Activated T-helper 9 cell treated with anti-CD3 and anti-CD28 coated beads, Interleukin-2, amount 50 U/mL, for 16 hours (primary cell): ENCODE measurements at places on chromosomes 7 and 10.

DNA sequence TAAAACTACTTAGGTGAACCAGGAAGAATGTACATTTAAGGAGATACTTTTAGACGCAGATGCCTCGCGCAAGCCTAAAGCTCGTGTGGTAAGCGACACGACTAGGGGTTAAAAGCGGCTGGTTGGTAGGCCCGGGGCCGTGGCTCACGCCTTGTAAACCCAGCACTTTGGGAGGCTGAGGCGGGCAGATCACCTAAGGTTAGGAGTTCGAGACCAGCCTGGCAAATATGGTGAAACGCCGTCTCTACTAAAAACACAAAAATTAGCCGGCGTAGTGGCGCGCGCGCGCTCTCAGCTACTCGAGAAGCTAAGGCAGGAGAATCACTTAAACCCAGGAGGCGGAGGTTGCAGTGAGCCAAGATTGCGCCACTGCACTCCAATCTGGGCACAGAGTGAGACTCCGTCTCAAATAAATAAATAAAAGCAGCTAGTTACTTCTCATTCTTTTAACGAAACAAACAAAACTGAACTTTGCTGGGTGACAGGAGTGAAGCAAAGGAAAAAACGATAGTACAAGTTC lies 879 bp downstream of the NUDT5 start:
- no peak for DNase-seq

- no peak for DNase-seq
Observed at GRCh38 chr10:74292871-74293427, 141.9 kb downstream of the ADK start.

GRCh38 chr7:99254390-99254789 lies 18.2 kb upstream of the MYH16 start:
- no peak for DNase-seq

GRCh38 chr7:40244226-40244625 lies 109.4 kb downstream of the SUGCT start:
- DNase-seq: no peak

GRCh38 chr10:133397938-133398337 lies 4.0 kb downstream of the MTG1 start:
- no peak for DNase-seq

- DNase-seq: no peak
Observed at GRCh38 chr7:125966278-125967048, 1036.8 kb upstream of the POT1 start.

GRCh38 chr7:126302639-126303038 lies 950.1 kb downstream of the GRM8 start:
- DNase-seq: no peak

- DNase-seq: no peak
Observed at GRCh38 chr10:103086261-103086660, 106.8 kb downstream of the NT5C2 start.

GRCh38 chr10:92850185-92850584 lies 1.9 kb downstream of the EXOC6 start:
- no peak for DNase-seq

- no peak for DNase-seq
Observed at GRCh38 chr7:15848362-15848761, 161.9 kb upstream of the MEOX2 start.

DNA sequence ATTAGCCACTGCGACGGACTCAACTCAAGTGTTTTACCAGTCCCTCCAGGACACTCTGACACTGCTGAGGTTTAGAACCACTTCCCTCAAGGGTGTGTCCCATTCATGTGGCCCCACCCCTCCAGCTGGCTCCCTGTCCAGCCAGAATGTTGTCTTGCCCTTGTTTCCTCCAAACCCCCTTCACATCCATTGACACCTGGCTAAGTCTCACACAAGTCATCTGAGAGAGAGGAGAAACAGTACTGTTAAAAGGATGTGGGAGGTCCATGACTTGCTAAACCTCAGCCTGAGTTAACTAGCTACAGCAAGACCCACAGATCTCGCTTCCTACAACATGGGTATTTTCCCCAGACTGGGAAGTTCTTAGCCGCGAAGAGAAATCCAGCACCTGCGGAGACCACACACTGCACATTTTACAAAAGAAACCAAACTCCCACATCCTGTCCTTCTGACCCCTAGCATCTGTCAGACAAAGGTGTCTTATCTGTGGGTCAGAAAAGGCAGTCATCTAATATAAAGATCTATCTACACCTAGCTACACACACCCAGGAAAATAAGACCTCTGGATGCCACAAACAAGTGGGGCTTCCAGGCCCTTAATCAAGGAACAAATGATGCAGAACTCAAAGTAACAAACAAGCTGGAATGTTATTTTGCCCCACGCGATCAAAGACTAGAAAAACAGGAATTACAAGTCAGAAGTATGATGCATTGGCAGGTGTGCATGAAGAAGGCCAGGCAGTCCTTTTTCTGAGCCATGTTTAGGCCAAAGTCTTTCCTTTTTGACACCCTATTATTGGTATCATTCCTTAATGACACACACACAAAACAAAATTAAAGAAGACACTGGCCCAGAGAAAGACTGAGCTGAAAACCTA lies 13.9 kb downstream of the OSBPL3 start:
- peak; percentile 23 for DNase-seq

- DNase-seq: no peak
Observed at GRCh38 chr10:120749072-120749471, 102.1 kb upstream of the WDR11 start.

DNA sequence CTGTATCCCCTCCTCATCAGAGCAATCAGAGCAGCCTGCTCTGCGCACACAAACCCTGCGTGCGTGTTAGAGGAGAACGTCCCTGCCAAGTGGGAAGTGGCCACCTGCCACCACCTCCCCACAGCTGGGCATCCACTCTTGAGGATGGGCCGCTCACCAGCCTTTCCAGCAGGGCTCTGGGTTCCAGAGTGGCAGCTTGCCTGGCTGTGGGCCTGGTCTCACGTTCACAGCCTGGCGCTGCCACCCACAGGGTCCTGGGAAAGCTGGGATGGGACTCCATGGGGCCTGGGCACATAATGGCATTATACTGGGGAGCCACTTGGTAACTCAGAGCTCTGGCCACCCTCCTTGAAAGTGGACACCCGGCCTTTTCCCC lies 151.1 kb upstream of the PPP2R2D start:
- DNase-seq: no peak

GRCh38 chr7:40723829-40724228 lies 589.0 kb downstream of the SUGCT start:
- DNase-seq: no peak

GRCh38 chr7:41699516-41699915 lies 3.4 kb downstream of the INHBA start:
- DNase-seq: no peak

DNA sequence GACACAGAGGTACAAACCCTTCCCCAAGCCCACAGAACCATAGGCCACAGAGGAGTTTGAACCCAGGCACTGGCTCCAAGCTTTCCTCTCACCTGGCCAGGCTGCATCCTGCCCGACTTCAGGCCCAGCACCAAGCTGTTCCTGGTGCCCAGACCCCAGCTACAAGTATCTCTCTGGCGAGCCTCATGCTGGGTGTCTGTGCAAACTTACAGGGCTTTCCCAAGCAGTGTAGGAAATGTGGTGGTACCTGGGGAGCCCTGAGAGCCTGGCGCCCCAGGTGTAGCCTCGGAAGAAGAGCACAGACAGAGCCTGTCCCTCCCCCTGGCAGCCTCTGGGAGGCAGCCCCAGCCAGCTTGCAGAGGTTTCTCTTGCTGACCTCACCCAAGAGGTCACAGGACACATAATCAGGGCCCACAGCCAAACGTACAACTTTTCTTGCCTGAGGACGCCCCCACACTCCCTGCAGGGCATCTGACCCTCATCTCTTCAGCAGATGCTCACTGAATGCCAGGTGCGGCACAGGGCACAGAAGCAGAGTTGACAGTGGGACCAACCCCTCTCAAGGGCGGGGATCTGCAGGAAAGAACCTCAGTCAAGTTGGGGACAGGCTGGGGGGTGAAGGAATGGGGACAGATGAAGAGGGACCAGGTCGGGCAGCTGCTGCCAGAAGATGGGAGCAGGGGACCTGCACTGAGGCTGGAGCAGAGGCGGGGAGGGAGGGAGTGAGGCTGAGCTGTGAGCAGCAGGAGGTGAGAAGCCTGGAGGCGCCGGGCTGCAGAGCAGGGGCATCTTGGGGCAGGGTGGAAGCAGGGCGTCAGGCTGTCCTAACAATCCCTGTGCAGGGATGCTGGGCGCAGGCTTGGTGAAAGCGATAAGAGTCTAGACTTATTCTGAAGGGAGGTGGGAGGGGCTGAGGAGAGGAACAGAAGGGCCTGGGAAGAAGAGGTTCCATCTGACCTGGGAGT lies 16.3 kb upstream of the MYL7 start:
- no peak for DNase-seq

DNA sequence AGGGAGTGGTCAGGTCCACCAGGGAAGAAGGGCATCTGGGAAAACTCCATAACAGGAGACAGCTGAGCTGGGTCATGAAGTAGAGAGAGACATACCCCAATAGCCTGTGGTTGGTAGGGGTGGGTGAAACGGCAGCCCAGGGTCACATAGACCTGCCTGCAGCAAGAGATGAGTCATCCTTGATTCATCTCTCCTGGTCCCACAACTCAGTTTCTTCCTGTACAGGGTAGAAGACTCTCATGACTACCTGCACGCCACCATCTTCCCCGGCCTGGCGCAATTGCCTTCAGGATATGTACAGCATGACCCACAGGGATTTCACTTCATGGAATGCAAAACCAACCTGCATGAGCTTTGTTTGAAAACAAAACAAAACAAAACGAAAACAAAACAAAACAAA lies 45.1 kb upstream of the ADAM12 start:
- no peak for DNase-seq

DNA sequence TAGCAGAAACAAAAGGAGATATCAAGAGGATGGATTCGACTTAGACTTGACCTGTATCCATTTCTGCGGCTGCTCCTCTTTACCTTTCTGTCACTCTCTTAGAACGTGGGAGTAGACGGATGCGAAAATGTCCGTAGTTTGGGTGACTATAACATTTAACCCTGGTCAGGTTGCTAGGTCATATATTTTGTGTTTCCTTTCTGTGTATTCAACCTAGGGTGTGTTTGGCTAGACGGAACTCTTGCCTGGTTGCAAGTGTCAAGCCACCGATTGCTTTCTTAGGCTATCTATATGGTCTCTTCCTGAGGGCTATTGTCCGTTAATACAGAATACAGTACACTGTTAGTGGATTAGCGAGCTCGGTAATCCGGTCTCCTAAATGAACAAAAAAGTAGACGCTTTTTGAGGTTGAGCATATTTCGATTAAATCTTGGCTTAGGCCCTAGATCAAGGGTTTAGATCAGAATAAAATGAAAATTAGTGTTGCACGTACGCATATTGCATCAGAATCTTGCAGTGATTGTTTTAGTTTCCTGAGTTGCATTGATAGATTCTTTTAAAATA lies 1.2 kb downstream of the PTEN start:
- no peak for DNase-seq

GRCh38 chr10:71921324-71922027 lies 42.7 kb upstream of the CHST3 start:
- DNase-seq: no peak

GRCh38 chr7:15332956-15333355 lies 228.9 kb downstream of the AGMO start:
- DNase-seq: no peak

GRCh38 chr10:16105082-16105481 lies 244.8 kb upstream of the MINDY3 start:
- no peak for DNase-seq

DNA sequence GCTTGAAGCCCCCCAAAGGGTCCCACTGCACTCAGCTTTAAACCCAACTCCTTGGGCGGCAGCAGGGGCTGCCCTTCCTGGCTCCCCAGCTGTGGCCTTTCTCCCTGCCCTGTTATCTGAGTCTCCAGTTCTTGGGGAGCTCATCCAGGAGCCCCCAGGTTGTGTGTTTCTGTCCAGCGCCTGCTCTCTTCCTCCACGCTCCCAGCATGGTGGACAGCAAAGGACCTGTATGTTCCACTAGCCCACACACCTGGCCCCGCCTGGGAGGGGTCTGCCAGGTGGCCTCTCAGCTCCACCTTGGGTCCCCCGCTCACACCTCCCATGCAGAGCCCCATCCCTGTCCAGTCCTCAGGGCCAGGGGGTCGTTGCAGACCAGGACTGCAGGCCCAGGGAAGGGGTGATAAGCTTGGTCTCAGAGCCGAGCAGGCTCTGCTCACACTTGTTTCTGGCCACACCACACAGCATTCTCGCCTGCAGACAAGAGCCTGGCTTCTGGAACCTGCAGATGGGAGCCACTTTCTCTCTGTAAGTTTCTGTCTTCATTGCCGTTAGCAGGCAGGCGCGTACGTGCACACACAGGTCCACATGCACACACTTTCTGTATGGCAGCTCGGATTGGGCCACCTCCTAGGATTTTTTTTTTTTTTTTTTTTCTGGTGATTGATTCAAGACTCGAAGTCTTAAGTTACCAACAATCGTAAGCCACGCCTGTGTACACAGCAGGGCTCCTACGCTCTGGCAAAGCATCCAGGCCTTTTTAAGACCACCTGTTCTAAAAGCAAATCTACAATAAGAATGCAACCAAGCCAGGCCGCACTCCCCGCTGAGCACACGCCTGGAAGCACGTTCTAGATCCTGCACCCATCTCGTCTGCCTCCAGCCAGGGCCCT lies 104.6 kb downstream of the CYTH3 start:
- DNase-seq: no peak

GRCh38 chr7:123828805-123829204 lies 16.2 kb upstream of the HYAL4 start:
- no peak for DNase-seq

DNA sequence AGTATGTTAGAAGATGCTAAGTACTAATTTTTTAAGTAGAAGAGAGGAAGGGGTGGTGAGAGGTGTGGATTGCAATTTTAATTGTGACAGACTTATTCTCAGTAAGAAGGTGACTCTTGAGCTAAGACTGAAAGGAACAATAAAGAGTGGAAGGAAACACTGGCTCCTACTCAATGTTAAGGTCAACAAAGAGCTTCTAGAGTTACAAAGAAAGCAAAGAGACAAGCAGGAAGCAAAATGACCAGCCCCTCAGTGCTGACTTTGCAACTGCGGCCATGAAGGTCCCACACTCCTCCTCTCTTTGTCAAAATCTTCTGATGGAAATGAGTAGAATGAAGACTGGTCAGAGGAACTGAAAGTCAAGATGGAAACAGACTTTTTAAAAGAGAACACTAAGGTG lies 79.9 kb upstream of the FOXI2 start:
- DNase-seq: no peak

DNA sequence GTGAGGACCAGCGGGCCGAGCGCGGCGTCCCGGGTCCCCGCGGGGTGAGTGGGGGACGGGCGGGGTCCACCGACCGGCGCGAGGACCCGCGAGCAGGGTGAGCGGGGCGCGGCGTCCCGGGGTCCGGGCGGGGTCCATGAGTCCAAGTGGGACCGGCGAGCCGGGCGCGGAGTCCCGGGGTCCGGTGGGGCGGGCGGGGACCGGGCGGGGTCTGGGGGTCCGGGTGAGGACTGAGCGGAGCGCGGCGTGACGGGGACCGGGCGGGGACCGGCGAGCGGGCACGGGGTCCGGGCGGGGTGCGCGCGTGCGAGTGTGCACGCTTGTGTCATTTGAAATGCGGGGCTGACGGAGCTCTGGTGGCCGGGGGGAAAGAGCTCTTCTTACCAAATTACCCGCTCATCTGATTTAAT lies 765 bp downstream of the CELF2 start:
- peak; percentile 1 for DNase-seq

- DNase-seq: no peak
Observed at GRCh38 chr10:98848361-98848760, 387.3 kb downstream of the HPSE2 start.
